PC-3 (cell line): ENCODE measurements at places on chromosomes 3 and 15. TPM values are rescaled to one million over a fixed set of nuclear protein-coding genes. Genes with fewer than 3 reads are reported as not detected.

Gene ASB14
- total RNA-seq = not detected in 2 replicates

Gene POMGNT2
- total RNA-seq = 45.7 and 51.5 TPM in 2 replicates

Gene LRRC34
- 1.8 and 3.8 TPM in 2 replicates for total RNA-seq

Gene CYP11A1
- total RNA-seq = 0.18 TPM in 1 of 2 replicates, not detected in the other

Gene RGMA
- total RNA-seq = 1.3 and 2.5 TPM in 2 replicates

Gene CACNA2D3
- not detected in 2 replicates for total RNA-seq

Gene NOX5
- total RNA-seq = 237 and 339 TPM in 2 replicates

Gene ATG7
- total RNA-seq = 33.2 and 36.5 TPM in 2 replicates

Gene TRPM1
- not detected in 2 replicates for total RNA-seq

Gene GANC
- total RNA-seq = 8.2 and 12.4 TPM in 2 replicates

Gene C3orf62
- total RNA-seq = 3.9 and 10.3 TPM in 2 replicates

Gene GP5
- total RNA-seq = not detected in 2 replicates

Gene TRIM42
- total RNA-seq = not detected in 2 replicates

Gene WDR72
- 4.7 and 5.9 TPM in 2 replicates for total RNA-seq

Gene ZNF639
- 52.5 and 60.4 TPM in 2 replicates for total RNA-seq

Gene DYNLT2B
- total RNA-seq = 19.8 and 22.8 TPM in 2 replicates

Gene ALDH1L1
- total RNA-seq = not detected in 2 replicates

Gene ROBO2
- not detected in 2 replicates for total RNA-seq

Gene RARRES1
- total RNA-seq = 0.73 TPM in 1 of 2 replicates, not detected in the other

Gene SPESP1
- total RNA-seq = not detected in 2 replicates

Gene TMF1
- total RNA-seq = 6.4 and 7.2 TPM in 2 replicates

Gene EBLN2
- total RNA-seq = 3.8 and 6.2 TPM in 2 replicates

Gene CADPS
- total RNA-seq = not detected in 2 replicates

Gene CELSR3
- total RNA-seq = 0.92 and 1.1 TPM in 2 replicates

Gene RBP2
- not detected in 2 replicates for total RNA-seq
